Activated T-cell treated with anti-CD3 and anti-CD28 coated beads, Interleukin-2, amount 50 U/mL, for 72 hours (primary cell): ENCODE measurements at places on chromosomes 2 and 18. TPM values are rescaled to one million over a fixed set of nuclear protein-coding genes. Genes with fewer than 3 reads are reported as not detected.

DNA sequence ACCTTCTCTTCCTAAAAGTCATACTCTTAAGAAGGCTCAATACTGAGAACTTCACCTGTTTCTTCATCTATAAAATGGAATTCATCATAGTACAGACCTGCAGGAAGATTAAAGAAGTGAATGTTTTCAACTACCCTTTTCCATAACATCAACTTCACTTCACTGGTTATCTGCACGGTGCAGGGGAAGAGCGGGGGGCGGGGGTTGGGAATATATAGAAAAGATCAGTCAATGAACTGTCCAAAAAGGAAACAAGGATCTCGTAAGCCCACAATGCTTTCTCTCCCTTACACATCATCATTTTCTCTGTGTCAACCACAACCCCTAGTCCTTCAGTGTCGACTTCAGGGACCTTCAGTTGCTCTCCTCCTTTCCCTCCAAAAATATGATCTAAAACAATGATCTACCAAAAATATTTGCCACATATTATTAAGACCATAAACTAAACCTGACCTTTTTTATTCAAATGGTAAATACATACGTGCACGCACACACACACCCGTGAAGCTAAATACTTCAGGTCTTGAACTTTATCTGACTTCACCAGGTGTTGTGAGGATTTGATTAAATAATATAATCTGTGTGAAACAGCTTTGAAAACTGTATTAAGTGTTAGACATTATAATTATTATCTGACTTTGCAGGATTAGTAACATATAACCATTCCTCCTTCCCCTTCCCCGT, 4.9 kb downstream of the MBOAT2 start:
- no peak for DNase-seq

DNA sequence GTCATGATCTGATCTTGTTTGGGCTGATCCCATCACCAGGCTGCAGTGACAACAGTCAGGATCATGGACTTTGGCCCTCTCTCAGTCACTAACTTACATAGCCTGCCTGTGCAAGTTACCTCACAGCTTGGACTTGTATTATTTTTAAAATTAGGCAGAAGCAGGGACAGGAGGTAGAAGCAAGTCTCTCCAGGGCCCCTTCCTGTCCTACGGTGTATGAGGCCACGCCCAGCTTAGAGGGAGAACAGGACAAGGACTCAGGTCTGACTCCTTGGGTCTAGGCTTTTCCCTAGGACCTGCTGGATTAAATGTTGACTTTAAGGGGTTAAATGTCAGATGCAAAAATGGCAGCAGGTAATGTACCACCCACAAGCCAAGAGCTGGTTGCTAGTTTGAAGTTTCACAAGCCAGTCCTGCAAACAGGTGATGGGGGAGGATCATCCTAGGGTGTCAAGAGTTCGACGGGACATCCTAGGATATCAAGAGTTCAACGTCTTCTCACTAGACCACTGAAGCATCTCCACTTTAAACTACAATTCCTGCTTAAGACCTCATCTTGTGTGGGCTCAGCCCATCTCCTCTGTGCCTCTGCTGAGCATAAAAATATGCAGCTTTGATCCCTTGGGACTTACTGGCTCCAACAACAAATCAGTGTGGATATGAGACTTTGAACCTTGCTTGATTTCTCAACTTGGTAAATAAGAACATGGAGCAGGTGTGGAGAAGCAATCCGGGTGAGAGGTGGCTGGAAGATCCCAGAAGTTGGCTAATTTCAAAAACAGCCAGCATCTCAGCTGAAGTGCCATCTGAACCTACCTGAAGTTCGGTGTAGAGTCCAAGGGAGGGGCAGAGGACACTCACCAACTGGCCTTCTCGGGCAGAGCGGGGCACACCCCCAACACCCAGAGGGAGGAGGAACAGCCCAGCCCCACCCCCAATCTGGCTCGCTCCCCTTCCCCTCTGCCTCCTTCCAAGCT, 39.5 kb downstream of the SFXN5 start:
- DNase-seq, result no peak

DNA sequence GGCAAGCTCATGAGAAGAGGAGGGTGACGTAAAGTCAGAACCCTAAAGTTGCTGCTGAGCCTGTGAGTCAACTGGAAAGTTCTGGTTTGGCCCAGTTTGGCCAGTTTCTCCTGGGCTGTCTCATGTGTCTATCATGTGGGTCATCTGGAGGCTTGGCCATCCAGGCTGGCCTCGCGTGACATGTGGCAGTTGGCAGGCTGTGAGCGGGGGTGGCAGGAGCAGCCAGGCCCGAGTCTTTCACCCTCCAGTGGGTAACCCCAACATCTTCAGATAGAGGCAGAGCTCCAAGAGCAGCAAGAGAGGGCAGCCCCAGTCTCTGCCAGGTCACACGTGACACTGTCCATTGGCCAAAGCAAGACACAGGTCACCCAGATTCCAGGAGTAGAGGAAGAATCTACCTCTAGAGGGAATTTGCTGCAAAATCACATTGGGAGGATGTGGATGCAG, 51.5 kb downstream of the FHOD3 start:
- DNase-seq, result no peak

GRCh38 chr18:68725346-68725745, 10.4 kb upstream of the TMX3 start:
- no peak for DNase-seq

C1GALT1C1L gene
- 0.48 TPM for total RNA-seq

TWSG1 gene
- 16.4 TPM for total RNA-seq

ZSCAN30 gene
- total RNA-seq, result 47.2 TPM

UCN gene
- 4.9 TPM for total RNA-seq

LBX2 gene
- total RNA-seq, result 1.2 TPM
